ENCODE measurements at places on chromosomes 7 and 10.

GRCh38 chr10:47040041-47040491 lies 128.8 kb downstream of the PTPN20 start:
- no peak for DNase-seq

DNA sequence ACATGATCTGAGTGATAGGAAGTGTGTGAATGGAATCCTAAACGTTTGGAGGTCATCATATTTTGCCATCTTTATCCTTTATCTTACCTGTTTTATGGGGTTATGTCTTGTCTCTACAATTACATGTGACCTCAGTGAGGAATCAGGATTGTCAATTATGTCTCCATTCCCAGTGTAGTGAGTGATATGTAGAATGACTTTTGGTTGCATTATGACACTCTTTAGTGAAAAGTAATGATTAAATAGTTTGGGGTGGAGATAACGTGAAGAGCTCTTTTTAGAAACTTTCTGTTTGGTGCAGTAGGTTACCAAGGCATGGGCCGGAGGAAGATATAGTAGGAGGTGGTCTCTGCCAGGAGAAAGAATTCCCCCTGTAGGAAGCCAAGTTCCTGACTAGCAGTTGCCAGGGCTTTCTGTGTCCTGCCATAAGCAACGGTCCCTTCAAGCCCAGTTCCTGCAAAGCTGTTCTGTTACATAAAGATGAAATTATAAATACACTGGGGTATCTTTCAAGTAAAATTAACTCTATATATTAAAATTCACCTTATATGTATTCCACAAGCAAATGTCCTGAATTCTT lies 228.2 kb downstream of the NSUN6 start:
- DNase-seq = no peak

DNA sequence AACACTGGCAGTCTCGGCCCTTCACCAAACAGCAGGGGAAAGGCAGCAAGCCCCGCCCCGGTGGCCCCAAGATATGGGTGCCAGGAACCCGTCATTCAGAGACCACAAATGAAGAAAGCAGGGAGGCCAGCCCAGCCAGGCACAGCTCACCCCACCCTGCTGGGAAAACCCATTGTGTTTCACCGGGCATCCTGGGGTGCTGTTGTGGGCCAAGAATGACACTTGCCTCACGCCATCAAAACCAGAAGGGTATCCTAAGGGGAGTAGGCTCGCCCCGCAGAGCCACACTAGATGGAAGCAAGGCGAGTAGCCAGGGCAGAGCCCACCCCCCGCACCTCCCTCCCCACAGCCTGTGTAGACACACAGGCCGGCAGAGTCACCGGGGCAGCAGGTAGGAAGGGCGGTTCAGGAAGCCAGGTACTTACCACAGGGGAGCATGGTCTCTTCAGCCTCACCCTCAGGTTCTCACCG lies 72.5 kb upstream of the KCNMA1 start:
- no peak for DNase-seq

DNA sequence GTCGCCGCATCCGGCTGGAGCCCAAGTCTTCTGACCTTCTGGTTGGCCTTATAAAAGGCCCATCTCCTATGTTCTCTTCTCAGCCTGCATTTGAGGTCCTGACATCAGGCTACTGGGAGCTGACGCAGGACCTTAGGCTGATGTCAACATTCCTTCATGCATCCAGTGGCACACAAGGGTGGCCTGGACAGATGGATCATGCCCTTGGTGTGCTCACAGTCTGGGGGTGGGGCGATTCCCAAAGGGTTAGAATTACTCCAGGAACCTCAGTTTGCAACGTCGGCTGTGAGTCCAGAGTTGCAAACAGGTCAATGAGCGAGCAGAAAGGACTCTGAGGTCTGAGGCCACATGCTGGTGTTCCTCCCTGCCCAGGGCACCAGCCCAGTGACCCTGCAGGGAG lies 8.2 kb upstream of the CLIP2 start:
- DNase-seq = no peak

DNA sequence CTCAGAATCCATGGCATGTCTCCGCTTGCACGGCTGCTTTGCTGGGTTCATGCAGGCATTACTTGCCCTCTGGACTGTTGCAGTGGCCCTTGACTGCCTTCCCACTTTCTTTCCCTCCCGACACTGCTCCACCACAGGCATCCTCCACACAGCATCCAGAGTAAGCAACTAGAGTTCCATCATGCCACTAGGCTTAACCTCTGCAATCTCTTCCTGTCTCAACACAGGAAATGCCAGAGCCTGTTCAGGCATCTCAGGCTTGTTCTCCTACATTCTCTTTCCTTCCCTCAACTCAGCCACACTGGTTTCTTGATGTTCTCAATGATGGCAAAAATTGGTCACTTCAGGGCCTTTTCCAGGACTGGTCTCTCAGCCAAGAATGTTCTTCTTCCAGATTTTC lies 284.5 kb upstream of the KLF6 start:
- no peak for DNase-seq

DNA sequence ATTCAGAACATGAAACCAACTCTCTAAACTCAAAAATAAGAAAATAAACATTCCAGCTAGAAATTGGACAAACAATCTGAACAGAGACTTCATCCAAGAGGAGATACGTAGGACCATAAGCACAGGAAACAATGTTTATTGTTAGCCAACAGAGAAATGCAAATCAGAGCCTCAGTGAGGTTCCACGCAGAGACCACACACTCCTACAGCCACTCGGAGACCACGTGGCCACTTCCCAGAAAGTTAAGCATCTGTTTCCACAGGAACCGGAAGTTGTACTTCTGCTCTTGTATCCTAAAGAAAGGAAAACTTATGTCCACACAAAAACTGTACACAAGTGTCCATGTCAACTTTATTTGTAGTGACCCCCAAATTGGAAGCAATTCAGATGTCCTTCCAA lies 214.8 kb downstream of the MGMT start:
- DNase-seq = no peak

- DNase-seq = no peak
Observed at GRCh38 chr10:79425074-79425532, 20.3 kb downstream of the ZCCHC24 start.

GRCh38 chr10:48501226-48501625 lies 103.6 kb downstream of the ARHGAP22 start:
- DNase-seq = no peak

- DNase-seq = no peak
Observed at GRCh38 chr10:118463740-118464139, 121.6 kb upstream of the FAM204A start.
